ENCODE measurements at places on chromosomes 5 and 9.

- DNase-seq, result no peak
Measured at GRCh38 chr5:97918620-97919019, 735.6 kb upstream of the RIOK2 start.

- DNase-seq, result no peak
Measured at GRCh38 chr9:117704024-117704575, at the start of gene TLR4. TSS of gene TLR4 (plus strand) at chr9:117704403. CDS start at chr9:117704473, 70 bp downstream.

DNA sequence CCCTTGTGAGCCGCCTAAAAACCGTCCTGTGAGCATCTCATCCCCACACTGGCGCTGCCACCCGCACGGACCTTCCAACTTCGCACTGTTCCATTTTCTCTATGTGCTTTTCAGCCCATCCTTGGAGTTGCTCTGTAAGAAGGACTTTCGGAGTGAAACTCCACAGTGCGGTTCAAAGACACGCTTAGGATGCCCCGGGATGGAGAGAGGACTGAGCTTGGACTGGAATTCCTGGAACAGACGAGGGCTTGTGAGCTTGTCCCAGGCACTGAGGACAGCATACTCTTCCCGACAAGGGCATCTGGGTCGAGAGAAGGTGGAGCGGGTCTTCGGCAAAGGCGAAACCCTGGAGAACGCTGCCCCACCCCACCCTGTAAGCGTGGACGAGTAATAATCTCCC, 187.8 kb downstream of the MEF2C start:
- no peak for DNase-seq

- DNase-seq, result no peak
Measured at GRCh38 chr5:33237471-33237870, 203.3 kb upstream of the TARS1 start.

DNA sequence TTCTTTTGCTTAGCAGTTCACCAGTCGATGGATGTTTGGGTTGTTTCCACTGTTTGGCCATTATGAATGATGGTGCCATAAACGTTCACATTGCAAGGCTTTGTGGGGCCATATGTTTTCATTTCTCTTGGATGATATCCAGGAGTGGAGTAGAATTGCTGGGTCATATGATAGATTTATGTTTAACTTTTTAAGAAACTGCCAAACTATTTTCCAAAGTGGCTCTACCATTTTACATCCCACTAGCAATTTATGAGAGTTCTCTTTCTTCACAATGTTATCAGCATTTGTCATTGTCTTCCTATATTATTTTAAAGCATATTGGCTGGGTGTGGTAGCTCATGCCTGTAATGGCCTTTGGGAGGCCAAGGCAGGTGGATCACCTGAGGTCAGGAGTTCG, 5.2 kb downstream of the GPR107 start:
- DNase-seq, result no peak

GRCh38 chr5:171462136-171462927, 42.9 kb downstream of the FGF18 start:
- no peak for DNase-seq

- no peak for DNase-seq
Measured at GRCh38 chr5:158285698-158286097, 426.8 kb upstream of the CLINT1 start.

Data from stimulated activated CD8-positive, alpha-beta memory T cell treated with anti-CD3 and anti-CD28 coated beads, Interleukin-7, amount 100 ng/mL, for 1 hour (primary cell).